ENCODE measurements at places on chromosomes 7 and 10.
A peak's percentile ranks its signal among the peaks of the same experiment; 100 is the strongest.

GRCh38 chr10:22839639-22840038 lies 88.2 kb upstream of the ARMC3 start:
- DNase-seq = no peak

DNA sequence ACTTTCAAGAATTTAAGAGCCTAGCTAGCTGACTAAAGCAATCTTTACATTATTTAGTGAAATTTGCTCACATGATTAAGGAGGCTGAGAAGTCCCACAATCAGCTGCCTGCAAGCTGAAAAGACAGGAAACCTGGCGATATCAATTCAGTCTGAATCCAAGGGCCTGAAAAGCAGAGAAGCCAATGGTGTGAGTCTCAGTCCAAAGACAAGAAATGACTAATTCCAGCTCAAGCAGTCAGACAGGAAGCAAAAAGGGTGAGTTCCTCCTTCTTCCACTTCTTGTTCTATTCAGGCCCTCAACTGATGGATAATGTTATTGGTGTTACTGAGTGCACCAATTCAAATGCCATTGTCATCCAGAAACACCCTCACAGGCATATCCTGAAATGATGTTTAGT lies 1231.6 kb upstream of the CELF2 start:
- peak; percentile 63 for DNase-seq

GRCh38 chr7:50450590-50451032 lies 461 bp upstream of the FIGNL1 start:
- DNase-seq = peak; percentile 17

GRCh38 chr10:121990015-121990677 lies 1.2 kb downstream of the TACC2 start:
- DNase-seq = no peak

GRCh38 chr10:98949306-98949705 lies 286.3 kb downstream of the HPSE2 start:
- DNase-seq = no peak

DNA sequence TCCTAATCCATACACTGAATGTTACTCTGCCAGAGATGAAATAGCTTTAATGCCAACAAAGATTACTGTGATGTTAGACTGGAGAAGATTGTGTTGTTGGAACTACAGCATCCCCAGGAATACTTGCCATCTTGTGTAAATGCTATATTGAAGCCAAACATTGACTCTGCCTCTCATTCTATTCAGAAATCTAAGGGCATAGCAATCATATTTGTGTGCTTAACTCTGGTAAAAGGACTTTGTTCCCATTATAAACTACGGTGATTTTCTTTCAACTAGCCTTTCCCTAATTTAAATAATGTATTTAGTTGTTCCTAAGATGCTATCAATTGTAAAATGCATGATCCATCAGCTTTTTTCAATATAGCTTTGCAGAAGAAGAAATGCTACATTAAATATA lies 498.4 kb upstream of the LRRN3 start:
- no peak for DNase-seq
